ENCODE measurements at places on chromosomes 11 and 22.

DNA sequence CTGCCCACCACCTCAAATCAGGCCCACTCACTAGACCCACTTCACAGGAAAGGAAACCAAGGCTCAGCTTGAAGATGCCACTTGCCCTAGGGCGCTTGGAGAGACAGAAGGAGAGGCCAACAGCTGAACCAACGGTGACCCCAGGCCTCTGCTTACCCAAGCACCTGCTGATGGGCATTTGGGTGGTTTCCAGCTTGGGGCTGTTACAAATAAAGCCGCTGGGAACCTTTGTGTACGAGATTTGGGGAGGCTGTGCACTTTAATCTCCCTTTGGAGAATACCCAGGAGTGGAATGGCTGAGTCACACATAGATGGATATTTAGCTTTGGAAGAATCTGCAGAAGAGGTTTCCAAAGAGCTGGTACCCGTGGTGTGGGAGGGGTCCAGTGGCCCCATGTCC, 50.9 kb upstream of the LINC01488 start:
- no peak for DNase-seq

- DNase-seq, result no peak
Measured at GRCh38 chr11:1158681-1159487, 1.1 kb downstream of the MUC5AC start.

DNA sequence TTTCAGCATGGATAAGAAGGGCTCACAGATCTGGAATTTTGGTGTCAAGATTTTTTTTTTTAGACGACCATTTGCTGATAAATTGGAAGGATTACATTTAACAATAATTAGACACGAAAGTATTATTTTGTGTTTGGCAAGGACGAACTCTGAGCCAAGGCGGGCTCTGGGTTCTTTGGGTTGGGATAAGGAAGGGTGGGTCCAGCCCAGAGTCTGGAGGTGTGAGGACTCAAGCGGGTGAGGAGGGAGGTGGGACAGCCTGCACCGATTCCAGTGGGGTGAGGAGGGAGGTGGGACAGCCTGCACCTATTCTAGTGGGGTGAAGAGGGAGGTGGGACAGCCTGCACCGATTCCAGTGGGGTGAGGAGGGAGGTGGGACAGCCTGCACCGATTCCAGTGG, 4.1 kb downstream of the B3GAT1 start:
- no peak for DNase-seq

DNA sequence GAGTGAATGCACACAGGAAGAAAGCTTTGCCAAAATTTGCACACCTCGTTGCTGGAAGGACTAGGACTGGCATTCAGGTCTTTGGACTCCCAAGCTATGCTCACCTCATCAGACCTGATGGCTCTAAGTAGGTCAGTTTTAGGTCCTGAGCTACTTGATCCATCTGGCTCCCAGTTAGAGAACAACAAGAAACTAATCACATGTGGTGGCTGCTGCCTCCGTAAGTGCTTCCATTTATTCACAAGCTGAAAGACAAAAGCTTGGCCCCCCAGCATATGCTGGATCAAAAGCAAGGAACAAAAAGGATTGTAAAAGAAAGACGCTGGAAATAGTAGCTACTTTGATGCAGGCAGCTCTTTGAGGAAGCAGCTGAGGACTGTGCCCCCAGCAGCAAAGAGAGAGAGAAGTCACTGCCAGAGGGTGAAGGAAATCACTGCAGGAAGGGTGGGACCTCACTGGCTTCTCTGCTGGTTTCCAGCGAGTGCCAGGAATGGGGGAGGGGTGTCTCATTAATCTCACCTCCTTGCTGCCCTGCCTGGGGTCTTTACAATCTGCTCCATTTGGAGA, 268.9 kb downstream of the KIRREL3 start:
- no peak for DNase-seq

- DNase-seq, result no peak
Measured at GRCh38 chr22:24359452-24360120, 67.8 kb upstream of the ADORA2A start.

- no peak for DNase-seq
Measured at GRCh38 chr11:76334826-76335389, 46.0 kb downstream of the THAP12 start.

GRCh38 chr11:1739576-1739975, 10.8 kb downstream of the IFITM10 start:
- DNase-seq, result no peak

DNA sequence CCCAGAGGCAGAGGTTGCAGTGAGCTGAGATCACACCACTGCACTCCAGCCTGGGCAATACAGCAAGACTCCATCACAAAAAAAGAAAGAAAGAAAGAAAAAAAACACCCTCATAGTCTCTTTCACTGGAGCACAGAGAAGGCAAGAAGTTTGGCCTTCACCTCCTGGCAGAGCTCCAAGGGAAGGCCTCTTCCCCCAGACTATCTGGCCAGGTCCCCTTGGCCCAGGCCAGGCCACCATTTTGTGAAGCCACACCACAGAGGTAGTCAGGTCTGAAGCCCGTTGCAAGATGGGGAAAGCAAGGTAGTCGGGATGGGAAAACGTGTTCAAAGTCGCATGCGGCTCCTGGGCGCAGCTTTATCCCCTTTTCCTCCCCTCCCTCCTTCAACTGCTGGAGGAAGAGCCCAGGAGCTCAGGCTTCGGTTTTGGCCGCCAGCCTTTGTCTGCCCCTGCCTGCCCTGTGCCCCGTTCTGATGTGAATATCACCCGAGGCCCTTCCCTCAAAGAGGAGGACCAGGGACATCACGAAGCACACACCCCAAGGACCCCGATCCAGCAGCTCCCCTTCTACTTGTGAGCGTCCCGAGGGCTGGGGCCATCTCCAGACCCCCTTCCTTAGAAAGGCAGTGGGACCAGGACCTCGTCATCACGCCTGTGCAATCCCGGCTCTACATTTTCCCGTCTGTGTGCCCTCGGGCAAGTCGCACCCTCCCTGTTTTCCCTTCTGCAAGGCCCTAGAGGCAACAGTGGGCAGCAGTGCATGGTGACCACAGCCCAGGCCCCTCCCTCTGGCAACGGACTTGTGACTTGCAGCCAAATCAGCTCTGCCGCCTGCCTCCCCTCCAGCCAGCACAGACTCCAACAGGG, 17.7 kb downstream of the CABP7 start:
- no peak for DNase-seq

DNA sequence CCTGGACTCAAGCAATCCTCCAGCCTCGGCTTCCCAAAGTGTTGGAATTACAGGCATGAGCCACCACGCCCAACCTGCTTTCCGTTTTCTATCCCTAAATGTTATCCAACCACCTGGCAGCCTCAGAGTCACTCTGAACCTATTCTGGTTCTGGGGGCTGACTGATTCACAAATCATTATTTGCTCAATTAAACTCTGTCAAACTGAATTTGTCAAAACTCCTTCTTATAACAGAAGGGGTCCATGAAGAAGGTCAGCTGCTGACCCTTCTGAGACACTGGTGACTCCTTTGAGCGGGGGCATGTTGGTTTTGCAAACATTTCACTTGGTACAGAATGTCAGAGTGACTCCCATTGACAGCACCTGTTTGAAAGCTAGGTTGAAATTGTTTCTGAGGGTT, 1.8 kb upstream of the VPS37C start:
- DNase-seq, result no peak

DNA sequence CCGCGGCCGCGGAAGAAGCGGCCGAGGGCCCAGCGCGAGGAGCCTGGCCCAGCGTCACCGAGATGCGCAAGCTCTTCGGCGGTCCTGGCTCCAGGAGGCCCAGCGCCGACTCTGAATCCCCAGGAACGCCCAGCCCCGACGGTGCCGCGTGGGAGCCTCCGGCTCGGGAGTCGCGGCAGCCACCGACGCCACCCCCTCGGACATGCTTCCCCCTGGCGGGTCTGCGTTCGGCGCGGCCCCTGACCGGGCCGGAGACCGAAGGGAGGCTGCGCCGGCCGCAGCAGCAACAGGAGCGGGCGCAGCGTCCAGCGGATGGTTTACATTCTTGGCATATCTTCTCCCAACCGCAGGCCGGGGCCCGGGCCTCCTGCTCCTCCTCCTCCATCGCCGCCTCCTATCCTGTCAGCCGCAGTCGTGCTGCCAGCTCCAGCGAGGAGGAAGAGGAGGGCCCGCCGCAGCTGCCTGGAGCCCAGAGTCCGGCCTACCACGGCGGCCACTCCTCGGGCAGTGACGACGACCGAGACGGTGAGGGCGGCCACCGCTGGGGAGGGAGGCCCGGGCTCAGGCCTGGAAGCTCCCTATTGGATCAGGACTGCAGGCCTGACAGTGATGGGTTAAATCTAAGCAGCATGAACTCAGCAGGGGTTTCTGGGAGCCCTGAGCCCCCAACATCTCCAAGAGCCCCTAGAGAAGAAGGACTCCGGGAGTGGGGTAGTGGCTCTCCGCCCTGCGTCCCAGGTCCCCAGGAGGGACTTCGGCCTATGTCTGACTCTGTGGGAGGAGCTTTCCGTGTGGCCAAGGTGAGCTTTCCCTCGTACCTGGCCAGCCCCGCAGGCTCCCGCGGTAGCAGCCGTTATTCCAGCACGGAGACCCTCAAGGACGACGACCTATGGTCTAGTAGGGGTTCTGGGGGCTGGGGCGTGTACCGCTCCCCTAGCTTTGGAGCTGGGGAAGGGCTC, 1.2 kb downstream of the ARHGEF17 start:
- DNase-seq, result peak; percentile 96

DNA sequence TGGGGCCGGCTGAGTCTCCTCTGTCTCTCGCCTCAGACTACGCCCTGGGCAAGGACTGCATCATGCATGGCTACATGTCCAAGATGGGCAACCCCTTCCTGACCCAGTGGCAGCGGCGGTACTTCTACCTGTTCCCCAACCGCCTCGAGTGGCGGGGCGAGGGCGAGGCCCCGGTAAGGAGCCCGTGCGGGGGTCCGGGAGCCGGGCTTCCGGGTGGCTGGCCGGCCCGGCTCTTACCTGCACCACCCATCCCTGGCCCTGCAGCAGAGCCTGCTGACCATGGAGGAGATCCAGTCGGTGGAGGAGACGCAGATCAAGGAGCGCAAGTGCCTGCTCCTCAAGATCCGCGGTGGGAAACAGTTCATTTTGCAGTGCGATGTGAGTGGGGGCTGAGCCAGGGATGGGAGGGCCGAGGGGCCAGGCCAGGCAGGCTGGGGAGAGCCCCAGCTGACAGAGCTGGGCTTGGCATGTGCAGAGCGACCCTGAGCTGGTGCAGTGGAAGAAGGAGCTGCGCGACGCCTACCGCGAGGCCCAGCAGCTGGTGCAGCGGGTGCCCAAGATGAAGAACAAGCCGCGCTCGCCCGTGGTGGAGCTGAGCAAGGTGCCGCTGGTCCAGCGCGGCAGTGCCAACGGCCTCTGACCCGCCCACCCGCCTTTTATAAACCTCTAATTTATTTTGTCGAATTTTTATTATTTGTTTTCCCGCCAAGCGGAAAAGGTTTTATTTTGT, 4.1 kb upstream of the ANKRD13D start:
- DNase-seq, result no peak

DNA sequence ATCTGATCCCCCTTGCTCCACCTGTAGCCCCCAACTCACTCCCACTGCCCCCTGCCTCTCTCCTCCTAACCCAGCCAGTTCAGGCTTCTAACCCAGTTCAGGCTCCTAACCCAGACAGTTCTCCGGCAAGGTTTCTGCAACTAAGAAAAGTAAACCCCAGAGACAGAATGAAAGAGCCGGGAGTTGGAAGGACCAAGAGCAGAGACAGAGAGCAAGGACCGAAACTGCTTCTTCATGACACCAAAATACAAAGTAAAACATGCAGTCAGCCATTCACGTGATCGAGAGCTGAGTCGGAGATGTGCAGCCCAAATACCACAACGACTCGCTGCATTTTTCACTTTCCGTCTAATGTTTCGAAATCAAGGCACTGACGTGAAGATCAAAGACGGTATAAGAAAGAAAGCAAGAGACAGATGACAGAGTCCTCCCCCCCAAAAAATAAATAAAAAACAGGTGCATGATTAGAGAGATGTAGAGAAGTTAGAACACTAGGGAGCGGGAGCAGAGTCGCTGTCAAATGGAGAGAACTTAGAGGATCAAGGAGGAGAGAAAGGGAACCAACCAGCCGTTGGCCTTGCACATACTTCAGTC, 884 bp downstream of the IL10RA start:
- DNase-seq, result no peak

GRCh38 chr11:60396382-60396781, at the start of gene MS4A14:
Gene MS4A14 (plus strand): TSS chr11:60396459. CDS start chr11:60396579, 120 bp downstream.
- DNase-seq, result no peak

- DNase-seq, result peak; percentile 70
Measured at GRCh38 chr22:22745225-22746060, 101.0 kb downstream of the GGTLC2 start.

DNA sequence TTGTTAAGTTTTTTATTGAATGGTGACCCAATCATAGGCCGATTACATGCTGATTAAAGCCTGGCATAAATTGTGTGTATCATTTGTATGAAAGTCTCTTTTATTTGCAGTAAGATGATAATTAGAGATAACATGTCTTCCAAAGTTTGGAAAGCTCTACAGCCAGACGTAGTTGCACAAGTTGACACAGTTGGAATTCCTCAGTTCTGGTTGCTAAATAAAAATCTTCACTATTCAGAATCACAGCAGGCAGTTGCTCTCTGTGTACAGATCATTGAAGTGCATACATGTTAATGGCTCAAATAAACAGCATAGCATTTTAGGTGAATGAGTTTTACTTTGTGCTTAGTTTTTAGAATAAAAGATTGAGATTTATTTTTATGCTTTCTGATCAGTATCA, 69.5 kb downstream of the ARHGAP42 start:
- DNase-seq, result no peak

DNA sequence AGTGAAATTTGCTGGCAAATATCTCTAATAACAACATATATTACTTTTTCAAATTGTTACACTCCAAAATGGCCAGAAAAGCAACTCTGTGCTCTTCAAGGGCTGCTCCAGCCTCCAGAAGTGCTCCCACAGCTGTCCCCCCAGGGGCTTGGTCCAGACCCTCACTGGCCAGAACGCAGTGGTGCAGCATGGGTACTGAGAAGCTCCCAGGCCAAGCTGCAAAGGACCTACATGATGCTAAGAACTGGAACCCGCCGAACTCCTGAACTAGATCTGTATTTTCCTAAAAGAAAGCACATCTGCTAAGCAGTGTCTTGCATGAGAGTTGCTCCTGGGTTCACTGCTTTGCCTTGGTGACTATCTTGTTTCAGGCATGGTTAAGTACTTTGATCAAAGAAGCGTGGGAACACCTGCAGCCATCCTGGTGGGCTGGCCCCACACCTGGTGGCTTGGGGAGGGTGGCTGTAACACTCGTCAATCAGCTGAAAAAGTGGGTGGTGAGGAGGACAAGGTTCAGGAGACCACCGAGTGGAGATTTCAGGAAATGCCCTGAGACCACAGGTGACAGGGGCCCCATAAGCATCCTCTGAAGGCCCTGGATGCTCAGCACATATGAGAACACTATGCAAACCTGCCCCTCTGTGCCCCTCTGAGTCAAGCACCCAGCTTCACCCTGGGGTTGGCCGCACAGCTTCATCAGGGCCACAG, 72.7 kb upstream of the PITPNB start:
- no peak for DNase-seq
